ENCODE measurements at places on chromosomes 5 and 9.

GRCh38 chr5:176660530-176660859 lies 13.2 kb downstream of the TSPAN17 start:
- no peak for DNase-seq

GRCh38 chr9:117265253-117265652 lies 149.6 kb downstream of the ASTN2 start:
- DNase-seq: no peak

- DNase-seq: no peak
Measured at GRCh38 chr5:158406884-158407823, 548.2 kb upstream of the CLINT1 start.

- DNase-seq: no peak
Measured at GRCh38 chr9:109914280-109915027, 134.5 kb downstream of the PALM2AKAP2 start.

DNA sequence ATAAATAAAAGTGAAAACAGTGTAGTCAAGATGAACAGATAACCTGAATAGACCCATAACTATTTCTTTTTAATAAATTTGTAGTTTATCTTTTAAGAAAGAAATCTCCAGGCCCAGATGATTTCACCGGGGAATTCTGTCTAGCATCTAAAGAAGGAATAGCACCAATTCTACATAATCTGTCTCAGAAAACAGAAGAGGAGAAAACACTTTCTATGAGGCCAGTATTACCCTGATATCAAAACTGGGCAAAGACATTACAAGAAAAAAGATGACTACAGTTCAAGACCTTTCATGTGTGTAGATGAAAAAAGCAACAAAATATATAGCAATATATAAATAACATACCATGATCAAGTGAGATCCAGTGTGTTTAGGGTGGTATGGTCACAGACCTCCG lies 31.4 kb downstream of the TTC23L start:
- DNase-seq: no peak

DNA sequence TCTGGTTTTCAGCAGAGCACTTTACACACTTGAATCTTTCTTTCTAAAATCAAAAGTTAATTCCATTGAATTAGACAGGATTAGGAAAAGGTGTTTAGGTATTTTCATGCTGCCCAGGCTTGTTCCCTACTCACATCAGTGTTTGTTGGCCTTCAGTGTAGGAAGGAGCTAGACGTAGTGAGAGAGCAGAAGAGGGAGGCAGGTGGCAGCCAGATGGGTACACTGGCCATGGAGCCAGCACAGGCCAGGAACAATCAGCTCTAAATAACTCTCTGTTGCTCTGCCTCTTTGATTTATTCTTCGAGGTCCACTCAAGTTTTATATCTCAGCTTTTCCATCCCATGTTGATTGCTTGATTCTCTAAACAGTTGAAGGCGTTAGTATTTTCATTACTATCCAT lies 529.6 kb downstream of the PSAT1 start:
- DNase-seq: no peak

GRCh38 chr9:85224729-85225128 lies 517.0 kb downstream of the AGTPBP1 start:
- no peak for DNase-seq

Measured in brain pericyte (primary cell).